Activated CD4-positive, alpha-beta T cell treated with anti-CD3 and anti-CD28 coated beads, Interleukin-2, amount 10 ng/mL, durations not matched to agents 7 days and 5 days (primary cell): ENCODE measurements at places on chromosomes 4 and X. TPM values are rescaled to one million over a fixed set of nuclear protein-coding genes. Genes with fewer than 3 reads are reported as not detected.

DNA sequence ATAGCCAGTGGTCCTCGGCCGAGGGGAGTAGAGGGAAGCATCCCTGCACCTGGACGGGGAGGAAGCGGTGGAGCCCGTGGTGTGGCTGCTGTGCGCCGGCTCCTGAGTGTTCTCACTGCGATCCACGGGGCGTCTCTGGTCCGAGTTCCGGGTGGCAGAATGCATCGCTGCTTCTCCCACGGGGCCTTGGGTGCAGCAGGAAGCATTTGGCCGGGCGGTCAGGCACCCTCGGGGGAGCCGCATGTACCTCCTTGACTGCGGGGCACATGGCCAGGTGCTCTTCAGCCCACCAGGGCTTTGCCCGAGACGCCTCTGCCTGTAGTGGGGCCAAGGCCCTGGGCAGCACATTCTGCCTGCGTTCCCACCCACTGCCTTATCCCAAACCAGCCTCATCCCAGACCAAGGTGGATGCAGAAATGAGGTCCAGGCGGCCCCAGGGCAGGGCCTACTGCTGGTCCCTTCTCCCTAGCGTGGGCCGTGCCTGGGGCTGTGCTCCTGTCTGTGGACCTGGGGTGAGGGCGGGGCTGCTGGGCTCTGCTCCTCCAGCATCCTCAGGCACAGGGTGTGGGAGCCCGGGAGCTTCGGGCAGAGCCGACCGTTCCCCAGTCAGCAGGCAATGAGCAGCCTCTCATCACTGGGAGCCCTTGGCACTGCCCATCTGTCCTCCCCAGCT is 27.5 kb downstream of the NKX1-1 start:
- DNase-seq: no peak

Gene RPL9
- 1,019 TPM for total RNA-seq

- DNase-seq: no peak
These were observed 85.4 kb upstream of the FAT1 start for GRCh38 chr4:186809070-186809469.

- DNase-seq: no peak
These were observed 91.1 kb upstream of the NKX1-1 start for GRCh38 chr4:1497189-1497801.

DNA sequence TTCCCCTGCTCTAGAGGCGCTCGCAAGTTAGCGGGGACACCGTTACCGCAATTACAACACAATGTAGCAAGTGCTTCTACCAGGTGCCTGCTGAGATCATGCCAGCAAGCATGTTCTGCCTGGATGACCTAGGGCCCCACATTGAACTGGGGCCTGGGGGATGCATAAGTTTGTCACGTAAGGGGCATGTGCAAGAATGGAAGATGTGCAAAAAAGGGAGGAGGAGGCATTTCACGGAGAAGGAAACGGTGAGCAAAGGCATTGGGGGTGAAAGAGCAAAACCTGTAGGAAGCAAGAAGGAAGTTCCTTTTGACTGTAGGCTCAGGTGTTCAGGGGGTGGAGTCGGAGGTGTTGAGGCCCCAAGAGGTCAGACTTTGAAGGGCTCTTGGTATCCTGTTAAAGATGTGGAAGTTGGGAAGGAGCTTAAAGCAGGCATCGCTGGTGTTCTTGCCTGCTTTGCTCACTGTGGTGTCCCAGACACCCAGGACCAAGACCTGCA is 602 bp upstream of the SCARB2 start:
- no peak for DNase-seq

GRCh38 chr4:1176398-1177273 is 4.3 kb upstream of the SPON2 start:
- DNase-seq: no peak

Gene GPRIN3
- total RNA-seq: 57.4 TPM

GRCh38 chr4:138889216-138889615 is 126.4 kb upstream of the NOCT start:
- DNase-seq: no peak

Gene TEX13B
- not detected for total RNA-seq

GRCh38 chr4:74109870-74110605 is 11.0 kb upstream of the CXCL2 start:
- no peak for DNase-seq

DNA sequence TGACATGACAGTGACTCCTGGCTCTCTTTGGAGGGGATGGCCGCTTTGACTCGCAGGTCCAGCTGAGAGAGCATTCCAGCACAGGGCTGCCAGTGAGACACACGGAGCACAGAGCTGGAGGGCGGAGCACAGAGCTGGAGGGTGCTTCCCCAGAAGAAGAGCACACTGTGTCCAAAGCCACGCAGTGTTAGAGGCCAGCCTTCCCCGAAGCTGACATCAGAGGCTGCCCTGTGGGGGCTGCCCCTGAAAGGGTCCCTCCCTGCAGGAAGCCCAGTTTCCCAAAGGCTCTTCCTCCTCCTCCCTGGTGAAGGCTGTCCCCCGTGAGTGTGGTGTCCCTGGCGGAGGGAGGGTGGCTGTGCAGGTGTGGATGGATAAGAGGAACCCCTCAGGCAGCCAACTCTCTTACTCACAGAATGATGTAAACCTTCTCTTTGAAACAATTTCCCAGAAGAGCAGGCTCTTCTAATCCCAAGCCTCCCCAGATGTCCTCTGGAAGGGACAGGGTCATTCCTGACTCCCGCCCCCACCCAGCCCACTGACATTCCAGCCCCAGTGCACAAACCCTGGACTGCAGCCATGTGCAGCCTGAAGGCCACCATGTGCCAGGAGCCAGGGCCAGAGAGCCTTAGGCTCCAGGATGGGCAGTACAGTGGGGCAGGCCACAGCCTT is 53.4 kb downstream of the PSAPL1 start:
- DNase-seq: no peak

DNA sequence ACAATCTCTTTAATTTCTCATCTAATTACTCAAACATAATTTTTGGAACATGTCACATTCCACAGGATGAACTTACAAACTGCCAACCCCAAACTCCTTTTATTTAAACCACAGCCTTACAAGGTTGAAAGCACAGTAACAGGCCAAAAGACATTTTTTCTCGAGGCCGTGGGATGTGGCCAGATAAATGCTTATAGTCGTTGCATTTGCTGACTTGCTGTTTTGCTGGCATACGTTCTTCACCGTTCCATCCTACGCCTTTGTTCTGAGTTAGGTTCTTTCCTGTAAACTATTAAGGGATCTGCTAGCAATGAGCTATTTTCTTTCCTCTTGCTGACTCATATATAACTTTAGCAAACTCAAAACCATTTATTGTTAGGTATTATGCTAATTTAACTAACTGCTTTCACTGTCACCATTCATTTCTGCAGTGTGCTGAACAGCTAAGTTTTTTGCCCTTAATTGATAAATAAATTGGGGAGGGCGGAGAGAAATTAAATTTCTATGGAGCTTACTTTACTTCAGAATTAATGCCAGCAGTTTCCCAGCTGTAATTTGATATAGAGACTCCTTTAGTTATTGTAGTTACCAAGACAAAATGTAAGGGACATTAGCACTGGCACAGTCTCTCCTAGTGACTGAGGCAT is 135.1 kb upstream of the PACRGL start:
- no peak for DNase-seq

GRCh38 chr4:174016251-174016650 is 267.2 kb downstream of the FBXO8 start:
- no peak for DNase-seq

GRCh38 chr4:4662230-4662629 is 120.4 kb upstream of the STX18 start:
- DNase-seq: no peak

DNA sequence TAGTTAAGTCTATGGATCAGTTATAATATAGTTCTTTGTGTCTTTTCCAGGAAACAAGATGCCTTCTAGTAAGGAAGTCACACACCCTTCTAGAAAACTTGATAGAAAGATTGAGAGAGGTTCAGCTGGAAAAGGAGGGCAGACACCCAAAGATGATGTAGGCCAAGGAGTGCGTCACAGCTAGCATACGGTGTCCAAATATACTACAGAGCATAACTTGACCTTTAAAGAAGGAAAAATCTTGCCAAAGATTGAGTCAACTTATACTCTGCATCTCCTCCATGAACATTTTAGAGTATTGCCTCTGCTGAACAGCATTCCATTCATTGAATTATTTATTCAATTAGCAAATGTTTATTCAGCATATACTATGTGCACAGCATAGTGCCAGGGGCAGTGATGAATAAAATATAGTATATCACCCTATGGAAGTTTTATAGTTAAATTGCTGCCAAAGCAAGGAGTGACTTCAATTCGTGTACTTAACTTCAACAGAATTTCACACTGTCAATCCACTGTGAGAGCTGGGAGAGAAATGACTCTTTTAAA is 51.9 kb upstream of the SLC6A14 start:
- DNase-seq: no peak

- DNase-seq: no peak
These were observed 1.8 kb downstream of the NLGN4X start for GRCh38 chrX:6226596-6227452.

DNA sequence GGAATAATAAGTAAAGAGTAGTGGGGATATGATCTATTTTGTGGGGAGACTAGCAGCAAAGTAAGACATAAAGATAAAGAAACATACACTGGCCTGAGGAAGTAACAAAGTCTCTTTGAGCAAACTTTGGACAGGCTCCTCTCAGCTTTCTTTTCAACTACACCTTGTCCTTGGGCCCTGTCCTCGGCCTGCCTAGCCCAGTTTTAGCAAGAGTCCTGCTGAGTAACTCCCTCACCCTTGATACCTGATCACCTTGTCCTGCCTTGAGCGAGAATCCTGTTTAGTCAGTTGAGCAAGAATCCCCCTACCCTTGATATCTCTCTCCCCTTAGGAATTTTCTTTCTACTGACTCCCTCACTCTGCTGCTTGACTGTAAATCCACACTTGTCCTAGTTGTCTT is 11.5 kb downstream of the HNRNPH2 start:
- DNase-seq: no peak

Gene SULT1E1
- total RNA-seq: not detected

DNA sequence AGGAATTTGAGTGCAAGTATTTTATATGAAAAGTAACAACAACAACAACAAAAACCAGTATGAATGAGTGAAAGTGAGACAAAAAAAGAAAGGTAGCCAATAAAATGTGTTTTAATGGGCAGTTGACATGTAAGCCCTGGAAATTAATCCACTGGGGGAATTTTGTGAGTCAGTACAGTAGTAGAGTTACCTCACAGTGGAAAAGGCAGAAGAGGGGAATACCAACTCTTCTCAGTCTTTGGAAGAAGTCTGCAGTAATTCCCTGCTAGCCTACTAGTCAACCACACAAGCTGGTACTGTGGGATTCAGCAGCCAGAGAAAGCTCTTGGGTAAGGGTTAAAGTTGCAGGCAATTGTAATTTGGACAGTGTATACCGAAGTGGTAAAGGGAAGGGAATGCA is 76.3 kb upstream of the IL15 start:
- DNase-seq: no peak

Gene ZMYM3
- total RNA-seq: 28.0 TPM

- no peak for DNase-seq
These were observed 10.4 kb upstream of the PORCN start for GRCh38 chrX:48498374-48498809.

Gene FRMPD4
- not detected for total RNA-seq

- no peak for DNase-seq
These were observed at the start of gene FAM9C for GRCh38 chrX:13044441-13044840. FAM9C (minus strand) TSS chrX:13044620; CDS start chrX:13043789, 831 bp downstream.

Gene PRRG1
- total RNA-seq: not detected

Gene DDX53
- not detected for total RNA-seq
